GM23338 (cell line): ENCODE measurements at places on chromosomes 1 and 21.

GRCh38 chr1:63621698-63622097 lies 28.5 kb downstream of the PGM1 start:
- no peak for DNase-seq

DNA sequence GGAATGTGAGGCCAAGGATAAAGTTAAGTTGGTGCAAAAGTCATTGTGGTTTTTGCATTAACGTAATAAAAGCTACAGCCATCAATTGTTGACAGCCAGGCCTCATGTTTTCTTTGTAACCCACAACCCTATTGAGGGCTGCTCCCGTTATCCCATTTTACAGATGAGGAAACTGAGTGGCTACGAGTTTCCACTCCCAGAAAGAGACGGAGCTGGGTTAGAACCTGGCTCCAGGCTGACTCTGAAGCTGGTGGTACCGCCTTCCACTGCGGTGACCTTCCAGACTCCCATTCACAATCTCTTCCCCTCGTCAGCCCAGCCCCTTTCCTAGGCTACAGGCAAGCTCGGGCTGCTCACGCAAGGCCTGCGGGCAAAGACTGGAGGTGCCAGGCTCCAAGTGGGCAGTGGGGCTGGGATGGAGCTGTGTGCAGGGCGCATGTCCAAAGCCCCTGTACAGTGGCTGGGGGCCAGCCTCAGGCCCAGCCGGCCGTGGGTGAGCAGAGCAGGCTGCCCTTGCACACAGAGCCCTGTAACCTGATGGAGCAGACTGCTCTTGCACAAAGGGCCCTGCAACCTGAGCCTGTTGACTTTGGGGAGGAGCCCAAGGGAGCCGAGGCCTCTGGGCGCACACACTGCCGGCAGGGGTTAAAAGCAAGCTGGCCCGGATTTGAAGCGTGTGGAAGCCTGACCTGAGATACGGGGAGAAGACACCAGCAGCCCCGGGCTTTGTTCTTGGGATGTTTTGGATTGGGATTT lies 97.4 kb upstream of the TMPRSS2 start:
- no peak for DNase-seq

DNA sequence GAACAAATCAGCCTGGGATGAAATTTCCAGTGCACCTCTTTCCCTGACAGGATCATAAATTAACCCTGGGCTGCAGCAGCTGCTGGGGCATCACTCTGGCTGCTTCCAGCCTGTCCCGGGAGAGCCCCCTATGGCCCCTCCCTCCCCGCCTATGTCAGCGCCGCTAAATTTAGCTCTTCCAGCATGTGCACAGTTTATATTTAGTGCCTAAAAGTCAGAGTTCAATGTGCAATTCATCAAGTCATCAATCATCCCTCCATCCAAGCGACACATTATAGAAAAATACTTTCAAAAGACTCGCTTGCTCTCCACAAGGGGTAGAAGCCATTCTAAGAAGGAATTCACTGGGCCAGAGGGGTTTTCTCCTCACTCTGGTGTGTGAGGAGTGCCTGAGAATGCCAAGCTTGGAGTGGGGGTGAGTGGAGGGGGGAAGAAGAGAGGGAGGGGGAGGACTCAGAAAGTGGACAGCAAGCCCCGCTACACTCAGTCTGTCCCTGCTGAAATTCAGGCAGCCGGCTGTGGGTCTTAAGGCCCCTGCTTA lies 37.4 kb downstream of the XCL1 start:
- DNase-seq = no peak

GRCh38 chr1:15063346-15063745 lies 90.2 kb upstream of the TMEM51 start:
- no peak for DNase-seq

- DNase-seq = peak; percentile 38
These were observed 43.8 kb downstream of the HIVEP3 start for GRCh38 chr1:41874903-41875411.

GRCh38 chr1:153428791-153429190 lies 12.5 kb downstream of the S100A7A start:
- peak; percentile 61 for DNase-seq

DNA sequence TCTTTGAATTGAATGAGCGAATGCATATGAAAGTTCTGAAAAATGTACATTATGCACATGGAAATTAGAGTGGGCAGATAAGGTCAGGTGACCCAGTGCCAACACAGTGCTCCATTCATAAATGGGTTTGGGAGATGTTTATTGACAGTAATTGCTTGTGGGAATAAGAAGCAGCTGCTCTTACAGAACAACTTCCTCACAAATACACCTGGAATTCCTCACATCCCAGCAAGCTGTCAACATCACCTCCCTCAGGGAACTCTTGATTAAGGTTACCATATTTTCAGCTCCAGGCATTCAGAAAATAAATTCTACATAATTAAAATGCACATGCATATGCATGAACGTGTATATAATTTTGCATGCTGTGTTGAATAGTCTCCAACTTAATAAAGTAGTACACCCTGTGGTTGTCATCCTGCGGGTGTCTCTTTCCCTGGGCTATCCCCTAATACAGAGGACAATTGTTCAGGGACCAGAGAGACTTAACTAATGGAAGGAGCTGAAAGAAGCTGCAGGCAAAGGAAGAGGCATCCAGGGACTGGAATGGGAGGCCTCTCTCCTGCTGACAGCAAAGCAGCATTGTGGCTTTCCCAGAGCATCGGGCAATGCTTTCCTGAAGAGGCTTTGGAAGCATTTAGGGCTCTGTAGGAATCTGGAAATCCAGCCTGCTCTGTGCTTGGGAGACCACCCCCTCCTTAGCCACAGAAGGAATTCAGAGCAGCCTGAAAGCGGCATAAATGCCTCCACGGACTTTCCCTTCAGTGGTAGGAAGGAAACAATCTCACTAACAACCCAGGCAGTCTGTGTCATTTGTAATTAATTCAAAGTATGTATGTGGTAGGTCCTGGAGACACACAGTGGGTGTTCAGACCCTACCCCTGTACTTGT lies 55.2 kb upstream of the GNG12 start:
- peak; percentile 56 for DNase-seq

- DNase-seq = peak; percentile 98
These were observed 10.5 kb downstream of the KIAA1614 start for GRCh38 chr1:180923021-180923841.

GRCh38 chr1:24735509-24736375 lies 9.5 kb upstream of the CLIC4 start:
- DNase-seq = peak; percentile 62

DNA sequence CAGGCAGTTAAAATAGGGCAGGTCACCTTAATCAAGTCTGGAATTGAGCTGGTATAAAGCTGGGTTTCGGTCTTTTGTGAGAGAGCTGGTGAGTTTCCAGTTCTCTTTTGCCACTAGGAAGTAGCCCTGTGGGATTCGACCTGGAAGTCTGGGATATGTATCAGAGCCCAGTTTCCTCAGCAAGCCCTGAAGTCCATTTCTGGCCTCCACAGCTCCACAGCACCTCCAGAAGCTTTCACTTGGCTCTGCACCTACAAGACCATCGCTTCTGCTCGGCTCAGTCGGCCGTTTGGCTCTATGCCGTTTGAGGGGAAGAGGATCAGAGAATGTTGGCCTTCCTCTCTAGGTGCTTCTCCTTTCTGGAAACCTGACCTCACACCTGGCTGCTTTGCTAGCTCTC lies 148.0 kb downstream of the GALNT2 start:
- DNase-seq = peak; percentile 34

GRCh38 chr1:64167176-64167575 lies 36.2 kb upstream of the UBE2U start:
- no peak for DNase-seq

GRCh38 chr1:43065616-43066399 lies 106.3 kb downstream of the EBNA1BP2 start:
- DNase-seq = no peak

DNA sequence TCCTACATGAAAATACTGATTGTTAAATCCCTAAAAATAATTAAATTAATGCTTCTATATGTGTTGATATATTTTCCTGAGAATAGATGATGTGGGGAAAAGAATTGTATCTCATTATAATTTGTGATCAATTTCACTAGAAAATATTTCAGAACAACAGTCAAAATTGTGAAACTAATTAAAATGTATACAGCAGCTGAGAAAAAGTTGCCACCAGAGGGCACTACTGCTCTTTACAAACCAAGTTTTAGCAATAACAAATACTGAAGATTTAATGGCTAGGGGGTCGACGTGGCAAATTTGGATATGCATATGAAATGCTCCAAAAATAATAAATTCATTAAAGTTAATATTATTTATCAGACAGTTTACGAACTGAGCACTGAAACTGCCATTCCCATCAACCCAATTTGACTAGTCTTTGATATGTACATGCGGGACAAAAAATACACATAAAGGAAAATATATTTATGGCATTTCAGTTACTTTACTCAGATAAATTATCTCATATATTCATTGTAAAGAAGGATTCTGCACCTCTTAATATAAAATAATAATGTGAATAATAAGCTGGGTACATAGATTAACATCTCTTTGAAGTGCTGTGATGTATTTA lies 96.3 kb upstream of the TMPRSS15 start:
- DNase-seq = peak; percentile 78
